ENCODE measurements at places on chromosomes 4 and X.

DNA sequence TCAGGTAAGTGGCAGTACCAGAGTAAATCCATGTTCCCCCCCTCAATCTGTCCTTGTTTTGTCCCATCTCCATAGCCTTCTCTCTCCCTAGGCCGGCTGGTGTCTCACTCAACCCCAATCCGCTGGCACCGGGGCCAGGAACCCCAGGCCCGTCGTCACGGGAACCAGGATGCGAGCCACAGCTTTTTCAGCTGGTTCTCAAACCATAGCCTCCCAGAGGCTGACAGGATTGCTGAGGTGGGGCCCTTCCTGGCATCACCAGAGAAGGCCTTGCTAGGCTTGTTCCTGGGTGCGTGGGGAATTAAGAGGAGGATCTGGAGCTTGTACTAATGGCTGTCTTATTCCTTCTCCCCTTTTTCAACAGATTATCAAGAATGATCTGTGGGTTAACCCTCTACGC is 2.7 kb downstream of the TSPYL2 start:
- DNase-seq: no peak

DNA sequence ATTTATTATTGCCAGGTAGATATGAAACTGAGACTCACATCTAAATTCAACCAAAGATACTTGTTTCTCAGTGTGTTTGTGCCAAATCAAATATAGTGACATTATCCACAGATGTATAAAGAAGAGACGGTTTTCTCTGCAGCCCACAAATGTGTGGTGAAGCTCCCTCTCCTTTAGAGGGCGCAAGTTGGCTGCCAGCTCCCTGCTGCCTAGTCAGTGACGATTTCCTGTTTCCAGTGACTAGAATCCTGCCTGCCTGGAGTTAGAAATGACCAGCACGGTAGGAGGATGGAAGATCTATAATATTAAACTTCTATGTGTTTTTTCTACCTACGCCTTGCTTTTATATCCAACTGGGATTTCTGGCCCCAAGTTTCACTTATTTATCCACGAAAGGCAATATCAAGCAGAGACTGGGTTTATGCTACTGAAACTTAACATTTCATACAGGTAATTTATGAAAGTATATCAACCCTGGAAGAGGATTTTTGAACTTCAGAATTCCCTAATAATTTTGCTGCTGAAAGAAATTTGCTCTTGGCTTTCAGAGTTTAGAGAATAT is 1793.7 kb upstream of the TENM3 start:
- DNase-seq: no peak

DNA sequence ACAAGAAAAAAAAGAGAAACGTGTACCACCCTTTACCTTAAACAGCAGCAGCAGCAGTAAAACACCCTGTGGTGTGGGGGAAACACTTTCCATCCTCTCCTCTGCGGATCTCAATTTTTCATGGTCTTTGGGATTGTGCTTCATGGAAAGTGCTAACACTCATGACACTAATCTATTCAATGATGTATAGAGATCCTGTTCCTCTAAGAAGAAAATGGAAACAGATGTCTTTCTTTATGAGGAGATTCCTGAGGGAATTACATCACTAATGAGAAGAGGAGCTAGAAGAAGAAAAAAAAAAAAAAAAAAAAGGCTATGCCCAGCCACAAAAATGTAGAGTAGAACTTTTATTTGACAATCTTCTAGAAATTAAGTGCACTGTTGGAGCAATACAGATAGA is 62.9 kb upstream of the NDST3 start:
- no peak for DNase-seq

DNA sequence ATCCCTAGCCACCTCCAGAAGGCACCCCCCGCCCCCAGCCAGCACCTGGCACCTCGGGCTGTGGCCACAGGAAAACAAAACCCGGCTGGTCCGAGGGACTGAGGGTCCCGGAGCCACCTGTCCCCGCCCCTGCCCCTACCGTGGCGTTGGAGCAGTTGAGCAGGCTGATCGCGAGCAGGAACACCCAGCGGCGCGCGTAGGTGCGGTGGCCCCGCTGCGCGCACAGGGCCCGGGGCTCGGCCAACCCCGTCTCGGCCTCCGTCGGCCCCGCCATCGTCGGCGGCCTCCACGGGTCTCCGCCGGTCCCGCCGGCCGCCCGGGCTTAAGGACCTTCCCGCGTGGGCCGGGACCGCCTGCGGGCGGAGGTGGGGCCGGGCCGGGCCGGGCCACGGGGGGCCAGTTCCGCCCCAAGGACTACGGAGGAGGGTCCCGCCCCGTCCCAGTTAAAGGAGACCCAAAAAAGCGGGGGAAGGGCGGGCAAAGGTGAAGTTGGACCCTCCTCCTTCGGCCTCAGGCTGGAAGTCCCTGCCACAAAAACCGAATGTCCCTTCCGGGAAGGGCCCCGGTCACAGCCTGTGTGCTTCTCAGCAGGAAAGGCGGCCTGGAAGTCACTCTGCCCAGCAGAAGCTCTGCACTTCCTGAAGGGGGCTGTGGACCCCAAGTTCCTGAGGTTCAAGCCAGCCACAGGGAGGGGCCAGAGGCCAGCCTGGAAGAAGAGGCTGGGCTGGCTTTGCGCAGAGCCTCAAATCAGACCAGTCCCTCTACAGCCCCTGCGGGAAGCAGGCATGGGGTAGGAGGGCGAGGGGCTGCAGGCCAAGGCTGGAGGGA is at the start of gene SLC49A3:
Gene SLC49A3 (minus strand): TSS at position 298 of the 828 bp plus-strand sequence. CDS start 24 bp downstream, at position 274.
- no peak for DNase-seq

DNA sequence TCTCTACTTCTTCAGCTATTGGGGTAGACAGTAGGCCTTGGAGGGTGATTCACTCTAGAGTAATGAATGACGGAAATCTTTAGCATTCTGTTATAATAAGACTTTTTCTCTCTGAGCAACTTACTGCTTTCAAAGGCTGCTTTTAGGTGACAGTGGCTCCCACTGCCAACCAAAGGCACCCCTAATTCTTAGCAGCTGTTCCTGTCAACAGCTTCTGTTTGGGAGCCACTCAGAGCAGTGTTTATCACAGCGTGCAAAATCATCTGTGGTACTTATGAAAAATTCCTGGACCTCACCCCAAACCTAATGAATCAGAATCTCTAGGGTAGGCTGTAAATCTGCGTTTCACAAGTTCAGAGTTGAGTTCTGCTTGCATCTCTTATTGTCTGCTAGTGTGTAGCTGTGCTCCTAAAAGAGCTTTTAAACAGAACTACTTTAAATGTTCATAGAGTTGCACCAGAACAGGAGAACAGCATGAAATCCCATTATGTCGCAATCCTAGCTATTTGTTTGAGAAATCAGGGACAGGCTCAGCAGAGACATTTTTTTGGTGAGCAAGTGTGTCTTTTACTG is 52.8 kb upstream of the POU4F2 start:
- DNase-seq: no peak

DNA sequence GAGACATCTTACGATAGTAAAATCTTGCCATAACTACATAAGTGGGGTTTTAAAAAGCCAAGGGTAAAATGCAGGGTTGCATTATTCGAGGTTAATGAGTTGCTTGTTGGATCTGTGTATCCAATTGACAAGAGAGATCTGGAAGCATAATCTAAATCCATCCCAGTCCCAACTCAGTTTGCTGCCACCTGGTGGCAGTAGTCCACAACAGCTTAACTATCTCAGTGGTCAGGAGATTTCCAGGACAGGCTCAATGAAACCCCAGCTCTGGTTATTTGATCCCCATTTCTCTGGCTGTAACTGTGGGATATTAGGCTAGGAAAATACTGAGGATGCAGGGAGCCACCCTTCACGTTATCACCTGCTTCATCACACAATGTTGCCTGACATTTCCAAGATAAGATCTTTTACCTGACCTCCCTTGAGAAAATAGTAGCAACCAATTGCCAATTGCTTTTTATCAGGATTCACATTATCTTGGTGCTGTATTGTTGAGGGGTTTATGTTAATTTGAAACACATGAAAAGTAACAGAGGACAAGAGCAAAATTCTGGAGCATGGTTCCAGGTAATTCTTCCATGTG is 88.2 kb upstream of the TNIP3 start:
- peak; percentile 54 for DNase-seq

DNA sequence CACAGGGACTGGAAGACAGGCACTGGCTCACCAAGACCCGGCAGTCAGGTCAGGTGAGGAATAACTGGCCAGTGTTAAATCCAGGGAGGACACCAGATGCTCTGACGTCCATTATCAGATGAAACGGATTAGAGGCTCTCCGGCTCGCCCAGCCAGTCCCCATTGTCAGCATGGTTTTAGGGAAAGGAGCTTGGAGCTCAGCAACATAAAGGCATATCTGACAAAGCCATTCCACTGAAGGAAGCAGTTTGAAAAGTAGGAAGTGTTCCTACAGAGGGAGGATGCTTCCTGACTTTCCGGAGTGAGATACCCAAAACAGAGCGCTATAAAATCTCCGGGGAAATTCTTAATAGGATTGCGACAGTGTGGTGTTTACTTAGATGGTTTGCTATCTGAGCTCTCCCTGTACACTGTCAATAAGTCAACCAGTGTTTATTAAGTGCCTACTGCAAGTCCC is 14.8 kb downstream of the NDNF start:
- DNase-seq: no peak

- DNase-seq: no peak
Observed at GRCh38 chr4:133596459-133596858, 447.4 kb downstream of the PCDH10 start.

GRCh38 chr4:114782415-114783214 is 184.0 kb downstream of the UGT8 start:
- no peak for DNase-seq

GRCh38 chr4:67871867-67872266 is 11.9 kb downstream of the TMPRSS11D start:
- no peak for DNase-seq

GRCh38 chr4:151025759-151026158 is 10.7 kb upstream of the LRBA start:
- DNase-seq: no peak

- no peak for DNase-seq
Observed at GRCh38 chrX:28610746-28611145, 23.5 kb downstream of the IL1RAPL1 start.

GRCh38 chrX:56994375-56995270 is 718 bp downstream of the SPIN3 start:
- no peak for DNase-seq

- DNase-seq: no peak
Observed at GRCh38 chr4:42560467-42560861, 96.4 kb downstream of the ATP8A1 start.

DNA sequence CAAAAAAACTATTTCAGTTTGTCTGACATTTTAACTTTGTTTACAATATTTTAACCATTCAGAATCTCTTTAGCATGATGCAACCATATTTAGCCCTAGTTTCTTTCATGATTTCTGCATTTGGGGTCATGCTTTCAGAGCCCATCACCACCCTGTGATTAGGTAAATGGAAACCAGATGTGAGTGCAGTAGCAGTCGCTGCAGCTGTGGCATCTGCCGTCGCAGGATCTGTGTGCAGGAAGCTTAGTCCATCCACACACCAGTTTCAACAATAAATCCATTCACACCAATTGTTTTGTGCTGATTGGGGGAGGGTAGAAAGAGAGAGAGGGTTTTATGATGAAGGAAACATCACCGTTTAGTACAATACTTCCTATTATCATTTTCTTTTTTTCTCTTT is 130.5 kb downstream of the CPEB2 start:
- DNase-seq: no peak

GRCh38 chrX:4588893-4589292 is 875.4 kb upstream of the PRKX start:
- DNase-seq: no peak

GRCh38 chrX:111687305-111687704 is 6.3 kb downstream of the ALG13 start:
- no peak for DNase-seq

- no peak for DNase-seq
Observed at GRCh38 chr4:182896421-182896820, 20.8 kb downstream of the DCTD start.

- no peak for DNase-seq
Observed at GRCh38 chr4:23945451-23946017, 55.7 kb upstream of the PPARGC1A start.

GRCh38 chrX:721354-721753 is 90.8 kb downstream of the SHOX start:
- DNase-seq: no peak

GRCh38 chr4:108959491-108959890 is 196.6 kb upstream of the ETNPPL start:
- DNase-seq: no peak

DNA sequence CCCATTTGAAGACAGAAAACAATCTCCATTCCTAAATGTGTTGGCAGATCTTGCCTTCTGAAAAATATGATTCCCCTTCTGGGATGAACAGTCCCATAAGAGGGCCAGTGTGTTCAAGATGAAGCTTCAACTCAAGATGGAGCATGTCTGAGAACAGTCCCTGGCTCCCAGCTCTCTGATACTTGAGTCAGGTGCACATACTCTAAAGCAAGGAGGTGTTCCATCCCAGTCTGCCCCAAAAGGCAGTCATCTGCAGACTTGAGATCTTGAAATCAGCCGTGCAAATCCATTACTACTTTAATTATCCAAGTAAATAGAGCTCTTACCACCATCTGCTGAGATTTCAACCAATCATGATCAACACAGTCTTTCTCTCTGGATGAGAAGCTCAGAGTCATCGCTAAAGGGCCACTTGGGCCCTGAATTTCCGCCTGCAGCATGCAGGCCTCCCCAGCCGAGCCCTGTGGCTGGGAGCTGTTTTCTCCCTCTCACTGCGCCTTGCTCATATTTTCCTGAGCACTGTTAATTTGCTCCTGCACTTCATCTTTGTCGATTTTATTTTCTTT is 22.2 kb downstream of the CCDC149 start:
- no peak for DNase-seq

DNA sequence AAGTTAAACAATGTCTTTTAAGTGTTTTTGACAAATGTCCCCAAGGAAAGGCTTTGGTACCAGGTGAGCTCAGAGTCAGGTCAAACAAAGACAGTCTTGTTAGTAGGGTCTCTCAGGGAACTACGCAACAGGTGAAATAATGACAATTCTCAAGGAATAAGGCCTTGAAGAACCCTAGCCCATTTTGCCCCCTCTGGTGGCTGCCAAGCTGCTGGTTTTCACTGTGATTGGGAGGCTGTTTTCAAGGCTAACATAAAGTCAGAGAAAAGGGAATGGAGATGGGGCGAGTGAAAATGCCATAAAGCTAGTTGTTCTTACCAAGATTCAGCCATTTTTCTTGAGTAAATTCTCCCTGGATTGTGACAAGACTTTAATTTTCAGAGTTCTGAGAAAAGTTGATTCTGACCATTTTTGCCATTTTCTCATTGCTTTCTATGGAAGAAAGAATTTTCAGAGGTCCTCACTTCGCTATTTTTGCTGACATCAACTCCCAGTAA is 58.7 kb downstream of the RWDD4 start:
- DNase-seq: no peak

GRCh38 chr4:72970756-72971155 is 98.8 kb downstream of the COX18 start:
- DNase-seq: no peak

GRCh38 chrX:28177202-28177601 is 196.0 kb upstream of the DCAF8L1 start:
- no peak for DNase-seq
